ENCODE measurements at places on chromosomes 2 and 18.

- DNase-seq: no peak
Observed at GRCh38 chr2:20531633-20532262, 84.9 kb downstream of the RHOB start.

GRCh38 chr2:118806797-118807667 is 40.4 kb downstream of the EN1 start:
- no peak for DNase-seq

- DNase-seq: no peak
Observed at GRCh38 chr2:12070153-12070552, 323.7 kb downstream of the LPIN1 start.

DNA sequence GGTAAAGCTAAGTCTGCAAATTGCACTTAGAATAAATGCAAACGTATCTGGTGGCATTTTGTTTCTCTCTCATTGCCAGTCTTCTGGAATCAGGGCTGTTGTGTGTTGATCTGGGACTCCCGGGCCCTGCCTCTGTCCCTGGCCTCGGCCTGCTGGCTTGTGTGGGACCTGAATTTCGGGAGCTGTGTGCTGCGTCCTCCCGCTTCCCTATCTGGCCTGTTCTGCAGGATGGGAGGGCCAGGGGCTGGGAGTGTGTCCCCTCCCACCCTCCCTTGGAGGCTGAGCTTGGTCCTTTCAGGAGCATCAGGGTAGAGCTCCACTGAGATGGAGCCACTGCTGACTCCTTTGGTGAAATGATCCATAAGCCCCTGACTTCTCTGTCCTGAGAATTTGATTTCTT is 118.5 kb downstream of the ACKR3 start:
- DNase-seq: no peak

GRCh38 chr2:39306626-39307025 is 62.9 kb upstream of the CDKL4 start:
- no peak for DNase-seq

- no peak for DNase-seq
Observed at GRCh38 chr2:223805008-223805407, 32.4 kb downstream of the AP1S3 start.

GRCh38 chr18:23189099-23189498 is 53.8 kb downstream of the CABLES1 start:
- no peak for DNase-seq

- no peak for DNase-seq
Observed at GRCh38 chr2:151630372-151630771, 103.9 kb downstream of the NEB start.

- DNase-seq: no peak
Observed at GRCh38 chr18:35410561-35410960, 33.4 kb upstream of the ZNF396 start.

DNA sequence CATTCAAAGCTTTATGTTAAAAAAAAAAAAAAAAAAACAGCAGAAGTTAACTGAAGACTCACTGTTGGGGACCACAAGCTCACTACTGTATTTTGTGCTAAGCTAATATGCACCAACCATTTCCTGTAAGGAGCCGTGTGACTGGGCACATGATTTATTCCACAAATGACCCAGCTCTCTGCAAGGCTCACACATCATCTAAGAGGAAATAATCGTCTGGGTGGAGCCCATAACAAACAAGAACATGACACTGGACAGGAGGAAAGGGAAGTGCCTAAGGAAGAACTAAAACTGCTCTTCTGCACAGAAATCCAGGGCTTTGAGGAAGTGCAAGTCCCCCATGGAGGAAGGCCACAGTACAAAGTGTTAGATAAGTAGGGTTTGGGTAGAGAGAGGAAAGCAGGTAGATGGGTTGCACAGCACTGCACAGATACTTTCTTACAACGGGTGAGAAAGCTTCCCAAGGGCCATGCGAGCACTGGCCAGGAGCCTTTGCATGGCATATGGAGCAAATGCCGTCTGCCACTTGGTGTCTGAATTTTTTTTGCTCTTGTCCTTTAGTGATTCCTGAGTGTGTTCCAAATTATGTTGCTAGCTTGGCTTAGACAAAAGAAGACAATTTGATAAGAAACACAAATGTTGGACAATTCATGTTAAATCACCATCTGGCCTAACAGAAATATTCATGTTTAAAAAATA is 24.4 kb downstream of the NFE2L2 start:
- no peak for DNase-seq

DNA sequence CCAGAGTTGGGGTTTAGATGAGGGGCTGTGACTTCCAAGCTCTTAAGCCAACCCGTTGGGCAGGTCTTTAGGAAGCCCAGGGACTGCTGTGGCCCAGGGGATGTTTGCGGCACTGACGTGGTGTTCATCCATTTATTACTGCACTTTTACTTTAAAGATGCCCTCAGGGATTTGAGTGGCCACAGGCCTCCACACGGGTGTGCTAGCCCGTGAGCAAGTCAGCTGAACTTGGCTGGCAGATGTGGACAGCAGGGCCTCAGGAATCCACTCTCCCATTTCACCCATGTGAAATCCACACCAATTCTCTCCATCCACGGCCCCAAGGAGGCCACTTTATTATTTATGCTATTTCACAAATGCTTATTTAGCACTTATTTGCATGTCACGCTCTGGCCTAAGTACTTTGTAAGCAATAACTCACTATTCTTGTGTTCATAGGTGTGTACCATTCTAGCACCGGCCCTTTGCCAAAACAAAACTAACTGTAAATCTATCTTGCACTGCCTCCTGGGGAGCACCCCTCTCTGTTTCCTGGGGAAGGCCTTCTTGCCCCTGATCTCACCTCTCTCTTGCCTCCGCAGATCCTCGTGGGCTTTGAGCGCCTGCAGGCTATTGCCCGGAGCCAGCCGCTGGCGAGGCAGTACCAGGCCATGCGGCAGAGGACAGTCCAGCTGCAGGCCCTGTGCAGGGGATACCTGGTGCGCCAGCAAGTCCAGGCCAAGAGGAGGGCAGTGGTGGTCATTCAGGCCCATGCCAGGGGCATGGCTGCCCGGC is 39.1 kb upstream of the GPR17 start:
- DNase-seq: no peak

- DNase-seq: no peak
Observed at GRCh38 chr2:60100034-60100433, 453.4 kb downstream of the BCL11A start.

GRCh38 chr2:40093021-40093675 is 314.1 kb upstream of the THUMPD2 start:
- DNase-seq: no peak

DNA sequence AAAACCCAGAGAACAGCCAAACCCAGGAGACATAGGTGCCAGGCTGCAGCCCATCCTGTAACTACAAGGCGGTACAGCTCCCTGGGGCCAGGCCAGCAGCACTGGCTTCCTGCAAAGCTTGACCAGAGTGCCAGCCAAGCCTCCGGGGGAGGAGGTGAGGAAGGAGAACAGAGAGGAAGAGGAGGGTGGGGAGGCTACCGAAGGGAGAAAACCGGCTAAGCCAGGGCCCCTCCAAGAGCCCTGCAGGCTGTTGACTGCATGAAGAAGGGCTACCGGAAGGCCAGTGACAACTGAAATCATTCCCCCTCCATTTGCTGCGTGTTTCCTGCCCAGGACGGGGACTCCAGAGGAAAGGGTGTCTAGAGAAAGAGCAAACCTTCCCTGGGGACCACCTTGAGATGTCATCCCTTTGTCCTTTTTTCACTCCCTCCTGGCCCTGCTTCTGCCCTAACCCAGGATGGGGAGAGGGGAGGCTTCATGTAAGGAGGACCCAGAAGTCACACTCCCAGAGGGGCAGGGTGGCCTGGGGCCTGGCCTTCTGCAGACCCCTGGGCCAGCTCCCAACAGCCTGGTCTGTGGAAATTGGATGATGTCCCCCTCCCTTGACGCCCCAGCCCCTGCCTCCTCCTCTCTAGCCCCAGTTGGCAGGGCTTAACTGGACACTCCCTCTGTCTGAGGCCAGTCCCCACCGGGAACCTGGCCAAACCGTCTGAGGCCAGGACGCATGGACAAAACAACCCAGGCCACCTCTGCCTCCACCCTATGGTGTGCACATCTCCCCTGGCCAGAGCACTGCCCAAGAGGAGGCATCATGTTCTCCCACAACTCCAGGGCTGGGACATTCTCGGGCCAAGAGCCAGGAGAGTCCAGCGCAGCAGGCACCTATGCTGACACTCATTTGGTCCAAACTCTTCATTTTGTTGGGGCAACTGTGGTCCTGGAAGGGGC is 207.8 kb downstream of the CYP26B1 start:
- peak; percentile 2 for DNase-seq

- no peak for DNase-seq
Observed at GRCh38 chr2:217060951-217061547, 201.2 kb upstream of the TNP1 start.

- no peak for DNase-seq
Observed at GRCh38 chr2:144211826-144212225, 308.1 kb downstream of the ZEB2 start.

- no peak for DNase-seq
Observed at GRCh38 chr2:189545418-189545817, 35.2 kb downstream of the SLC40A1 start.

DNA sequence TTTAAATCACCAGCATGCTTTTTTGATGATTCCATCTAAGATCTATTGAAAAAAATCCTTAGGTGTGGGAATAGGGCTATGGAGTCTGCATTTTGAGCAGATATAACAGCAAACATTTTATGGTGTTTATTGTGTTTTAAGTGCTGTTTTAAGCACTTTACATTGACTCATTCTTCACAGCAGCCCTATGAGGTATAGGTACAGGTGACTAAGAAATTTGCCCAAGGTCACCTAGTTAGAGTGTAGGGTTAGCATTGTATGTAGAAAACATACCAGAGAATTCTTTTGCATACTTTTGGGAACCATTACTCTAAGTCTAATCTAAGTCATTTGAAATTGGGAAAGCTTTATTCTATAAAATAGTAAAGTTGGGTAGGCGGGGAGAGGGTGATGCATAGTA is 31.3 kb downstream of the PPM1B start:
- DNase-seq: no peak

DNA sequence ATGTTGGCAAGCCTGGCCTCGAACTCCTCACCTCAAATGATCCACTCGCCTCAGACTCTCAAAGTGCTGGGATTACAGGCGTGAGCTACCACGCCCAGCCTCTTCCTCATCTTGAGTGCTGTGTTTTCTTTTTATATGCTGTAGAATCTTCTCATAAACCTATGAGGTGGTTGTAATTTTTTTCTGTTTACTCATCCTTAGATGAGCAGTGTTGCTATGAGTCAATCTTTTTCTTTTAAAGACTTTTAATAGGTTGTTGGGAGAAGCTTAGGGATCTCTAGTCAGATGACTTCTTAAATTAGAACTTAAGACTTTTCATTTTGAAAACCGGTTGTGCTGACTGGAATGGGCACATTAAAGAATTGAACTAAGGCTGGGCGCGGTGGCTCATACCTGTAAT is 8.7 kb upstream of the AAK1 start:
- DNase-seq: no peak

DNA sequence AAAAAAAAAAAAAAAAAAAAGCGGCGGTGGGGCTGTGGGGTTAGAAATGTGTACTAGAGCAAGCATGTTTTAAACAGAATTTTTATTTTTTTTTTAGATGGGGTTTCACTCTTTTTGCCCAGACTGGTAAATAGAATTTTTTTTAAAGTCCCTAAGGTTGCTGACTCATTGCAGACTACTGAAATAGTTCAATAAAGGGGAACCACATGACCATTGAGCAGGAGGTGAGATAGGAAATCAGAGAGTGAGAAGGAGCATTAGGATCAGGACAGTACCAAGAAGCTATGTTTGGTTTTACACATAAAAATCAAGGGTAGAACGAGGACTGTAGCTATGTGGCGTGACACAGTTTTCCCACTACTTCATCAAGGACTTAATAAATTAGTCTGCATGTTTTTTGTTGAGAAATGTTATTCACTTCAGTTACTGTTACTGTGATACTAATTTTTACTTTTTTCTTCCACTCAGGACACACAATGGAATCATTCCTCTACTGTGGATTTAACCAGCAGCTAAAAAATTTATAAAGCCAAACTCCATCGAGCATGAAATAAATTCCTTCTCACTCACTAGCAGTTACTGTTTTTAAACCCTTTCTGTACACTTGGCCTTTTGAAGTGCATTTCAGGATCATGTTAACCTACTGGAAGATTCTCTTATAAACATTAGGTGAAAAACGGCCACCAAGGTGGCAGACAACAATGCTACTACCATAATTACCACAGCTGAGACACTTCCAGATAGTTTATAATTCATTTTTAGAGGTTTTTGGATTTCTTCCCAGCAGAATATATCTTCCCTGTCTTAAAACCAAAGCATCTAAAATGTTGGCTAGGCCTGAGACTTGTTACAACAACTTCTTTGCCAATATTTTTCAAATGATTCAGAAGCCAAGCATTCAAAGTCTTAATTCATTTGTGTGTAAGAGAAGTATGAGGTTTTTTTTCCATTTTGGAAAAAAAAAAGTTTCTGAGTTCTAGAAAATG is 33.2 kb downstream of the LAMA1 start:
- no peak for DNase-seq

GRCh38 chr2:127125821-127126220 is 18.9 kb upstream of the BIN1 start:
- no peak for DNase-seq

DNA sequence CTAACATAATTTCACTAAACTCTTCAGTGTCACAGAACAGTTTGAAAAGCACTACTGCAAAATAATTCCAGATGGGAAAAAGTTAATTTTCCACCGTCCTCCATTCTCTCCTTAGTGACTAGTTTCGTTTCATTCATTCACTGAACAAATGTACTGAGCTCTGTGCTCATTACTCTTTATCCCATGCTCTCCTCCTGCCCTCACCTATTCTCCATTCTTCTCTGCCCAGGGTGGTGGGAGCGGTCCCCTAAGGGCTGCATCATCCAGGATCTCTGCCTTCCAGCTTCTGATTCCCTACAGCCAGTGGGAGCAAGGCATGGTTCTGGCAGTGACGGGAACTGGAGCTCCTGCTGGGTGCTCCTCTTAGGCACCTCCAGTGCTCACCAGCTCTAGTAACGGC is 133.9 kb upstream of the TLK1 start:
- no peak for DNase-seq

DNA sequence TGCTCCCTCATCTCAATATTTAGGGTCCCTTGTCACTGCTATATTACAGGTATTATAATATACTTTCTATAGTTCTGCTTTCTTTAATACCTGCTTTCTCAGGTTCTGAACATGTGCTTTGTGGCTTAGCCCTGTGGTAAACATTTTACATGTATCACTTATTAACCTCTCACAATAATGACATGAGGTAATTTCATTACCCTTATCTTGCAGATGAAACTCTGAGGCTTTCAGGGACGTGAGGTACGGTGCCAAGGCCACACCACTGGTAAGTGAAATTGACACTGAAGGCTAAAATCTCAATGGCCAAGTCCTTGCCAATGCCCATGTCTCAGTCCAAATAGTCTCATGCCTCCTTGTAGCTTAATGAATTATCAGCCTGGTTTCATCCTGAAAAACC is 21.7 kb downstream of the LINC00305 start:
- DNase-seq: no peak

DNA sequence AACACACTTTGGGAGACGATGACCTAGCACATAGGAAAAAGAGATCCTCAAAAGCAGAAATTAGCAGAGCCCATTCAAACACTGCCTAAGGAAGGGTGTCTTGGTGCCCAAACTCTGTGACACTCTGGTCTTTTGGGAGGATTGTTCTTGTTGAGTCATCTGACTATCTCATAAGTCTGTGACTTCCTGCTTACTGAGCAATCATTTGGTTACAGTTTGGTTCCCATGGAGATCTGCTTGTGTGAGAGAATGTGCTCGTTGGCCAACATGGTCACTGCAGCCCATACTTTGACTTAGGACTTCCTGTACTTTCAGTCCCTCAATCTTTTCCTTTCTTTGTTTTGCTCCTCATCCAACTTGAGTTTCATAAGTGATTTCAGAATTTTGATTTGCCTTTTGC is 602.9 kb downstream of the NYAP2 start:
- no peak for DNase-seq

GRCh38 chr2:64995041-64995440 is 5.8 kb downstream of the SLC1A4 start:
- no peak for DNase-seq

GRCh38 chr2:24544456-24545115 is 53.5 kb downstream of the NCOA1 start:
- DNase-seq: no peak

Measured in HEK293T (cell line).